ENCODE measurements at places on chromosomes 4 and X. TPM values are rescaled to one million over a fixed set of nuclear protein-coding genes. Genes with fewer than 3 reads are reported as not detected.

GRCh38 chrX:65596270-65597034, 61.9 kb upstream of the LAS1L start:
- peak overlapping the region; percentile 49 for H3K4me3 ChIP-seq
- H3K4me1 ChIP-seq = peaks cover 36% of the 10 kb centered on the region
- H3K27ac ChIP-seq = peak overlapping the region; percentile 99
- DNase-seq = peak; percentile 27
- no peaks in the 10 kb centered on the region for H3K36me3 ChIP-seq

DNA sequence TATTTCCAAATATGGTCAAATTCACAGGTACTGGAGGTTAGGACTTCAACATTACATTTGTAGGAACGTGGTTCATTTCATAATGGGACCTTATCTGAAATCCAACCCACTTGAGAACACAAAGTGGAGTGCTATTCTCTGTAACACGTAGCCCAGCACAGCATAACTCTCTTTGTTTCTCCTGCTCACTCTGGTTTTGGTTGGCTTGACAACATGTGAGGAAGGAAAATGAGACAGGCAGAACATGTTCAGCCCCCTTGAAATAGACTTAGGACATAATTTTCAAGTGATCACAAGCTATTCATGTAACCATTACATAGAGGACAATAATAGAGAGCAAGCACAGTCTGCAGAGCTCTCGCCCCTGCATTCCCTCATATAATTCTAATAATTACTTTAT, 115.1 kb upstream of the SMIM10 start:
- no peak for DNase-seq
- H3K4me1 ChIP-seq = no peaks in the 10 kb centered on the region
- H3K27ac ChIP-seq = no peak overlapping the region
- no peaks in the 10 kb centered on the region for H3K36me3 ChIP-seq
- H3K4me3 ChIP-seq = no peak overlapping the region

Gene PROM1
- not detected for total RNA-seq

- H3K4me3 ChIP-seq = no peak overlapping the region
- no peak overlapping the region for H3K27ac ChIP-seq
- no peaks in the 10 kb centered on the region for H3K36me3 ChIP-seq
- H3K4me1 ChIP-seq = no peaks in the 10 kb centered on the region
- no peaks in the 10 kb centered on the region for H3K27me3 ChIP-seq
These were observed 302.4 kb upstream of the GIMD1 start for GRCh38 chr4:106670976-106671375.

Gene GSPT2
- total RNA-seq = 3.7 TPM

DNA sequence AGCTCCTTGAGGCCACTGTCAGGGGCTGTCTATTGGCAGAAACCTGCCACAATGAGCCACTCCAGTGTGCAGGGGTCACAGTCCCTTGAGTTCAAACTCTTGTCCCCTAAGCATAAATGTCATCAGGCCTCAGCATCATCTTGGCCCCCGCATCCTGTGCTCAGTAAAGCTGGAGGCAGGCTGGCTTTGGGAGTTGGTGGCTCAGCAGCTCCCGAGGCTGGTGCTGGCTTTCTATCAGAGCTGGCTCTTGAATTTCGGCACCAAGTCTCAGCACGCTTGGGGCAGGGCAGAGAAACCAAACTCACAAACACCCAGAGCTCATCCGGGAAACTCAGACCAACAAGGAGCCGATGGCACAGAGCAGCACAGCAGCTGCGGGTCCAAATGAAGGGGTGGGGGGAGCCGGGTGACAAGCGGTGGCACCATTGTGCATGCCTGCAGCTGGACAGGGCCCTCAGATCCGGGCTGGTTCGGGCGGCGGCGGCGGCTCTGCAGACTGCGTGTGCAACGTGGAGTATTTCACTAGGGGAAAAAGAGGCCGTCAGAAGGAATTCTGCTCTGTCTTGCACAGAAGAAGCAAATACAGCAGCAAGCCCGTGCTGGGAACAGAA, 75.5 kb downstream of the MTMR1 start:
- peaks cover 2% of the 10 kb centered on the region for H3K4me1 ChIP-seq
- no peaks in the 10 kb centered on the region for H3K27me3 ChIP-seq
- no peak overlapping the region for H3K27ac ChIP-seq
- H3K4me3 ChIP-seq = no peak overlapping the region
- no peaks in the 10 kb centered on the region for H3K36me3 ChIP-seq
- no peak for DNase-seq

GRCh38 chrX:23993012-23993633, 33.9 kb downstream of the KLHL15 start:
- peaks cover 7% of the 10 kb centered on the region for H3K4me1 ChIP-seq
- H3K27ac ChIP-seq = no peak overlapping the region
- H3K27me3 ChIP-seq = no peaks in the 10 kb centered on the region
- H3K4me3 ChIP-seq = no peak overlapping the region
- peaks cover 2% of the 10 kb centered on the region for H3K36me3 ChIP-seq

DNA sequence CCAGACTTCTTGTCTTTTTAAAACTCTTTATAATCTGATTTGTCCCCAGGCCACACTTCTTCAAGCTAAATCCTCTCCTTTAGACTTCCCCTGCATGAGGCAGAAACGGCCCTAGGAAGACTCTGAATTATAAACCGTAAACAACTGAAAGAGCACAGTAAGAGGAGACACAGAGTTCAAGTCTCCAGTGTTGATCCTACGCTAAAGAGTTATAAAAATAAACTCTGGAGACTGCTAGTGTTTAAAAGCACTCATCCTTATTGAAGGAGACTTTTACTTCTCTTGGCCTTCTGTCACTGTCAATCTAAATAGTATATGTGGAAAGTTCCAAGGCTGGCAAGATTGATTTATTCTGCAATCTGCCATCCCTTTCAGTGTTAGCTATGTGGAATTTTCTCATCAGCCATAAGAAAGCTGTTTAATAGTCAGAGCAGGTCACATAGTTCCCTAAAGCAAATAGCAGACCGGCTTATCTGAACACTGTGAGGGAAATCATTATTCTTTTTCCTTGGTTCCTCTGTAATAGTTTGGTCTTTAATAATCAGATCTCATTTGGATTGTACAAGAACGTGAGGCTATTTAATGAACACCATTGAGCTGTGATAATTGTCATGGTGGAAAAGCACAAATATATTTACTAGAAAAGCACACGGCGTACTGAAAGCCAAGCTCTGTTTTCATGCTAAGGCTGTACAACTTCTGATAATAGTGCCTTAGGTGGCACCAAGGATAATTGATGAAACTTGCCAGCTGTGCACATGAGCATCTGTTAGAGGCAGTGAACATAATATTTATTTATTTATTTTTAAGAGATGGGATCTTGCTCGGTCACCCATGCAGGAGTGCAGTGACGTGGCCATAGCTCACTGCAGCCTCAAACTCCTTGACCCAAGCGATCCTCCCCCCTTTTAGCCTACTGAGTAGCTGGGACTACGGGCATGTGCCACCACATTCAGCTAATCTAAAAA, 157.7 kb downstream of the CEP135 start:
- H3K4me1 ChIP-seq = peaks cover 4% of the 10 kb centered on the region
- no peaks in the 10 kb centered on the region for H3K36me3 ChIP-seq
- no peak for DNase-seq
- H3K27ac ChIP-seq = no peak overlapping the region
- no peak overlapping the region for H3K4me3 ChIP-seq

Gene ETDA
- not detected for total RNA-seq

GRCh38 chrX:9656871-9657270, 108.8 kb downstream of the GPR143 start:
- H3K4me1 ChIP-seq = peaks cover 2% of the 10 kb centered on the region
- no peaks in the 10 kb centered on the region for H3K36me3 ChIP-seq
- H3K27ac ChIP-seq = no peak overlapping the region
- no peaks in the 10 kb centered on the region for H3K27me3 ChIP-seq
- no peak overlapping the region for H3K4me3 ChIP-seq

DNA sequence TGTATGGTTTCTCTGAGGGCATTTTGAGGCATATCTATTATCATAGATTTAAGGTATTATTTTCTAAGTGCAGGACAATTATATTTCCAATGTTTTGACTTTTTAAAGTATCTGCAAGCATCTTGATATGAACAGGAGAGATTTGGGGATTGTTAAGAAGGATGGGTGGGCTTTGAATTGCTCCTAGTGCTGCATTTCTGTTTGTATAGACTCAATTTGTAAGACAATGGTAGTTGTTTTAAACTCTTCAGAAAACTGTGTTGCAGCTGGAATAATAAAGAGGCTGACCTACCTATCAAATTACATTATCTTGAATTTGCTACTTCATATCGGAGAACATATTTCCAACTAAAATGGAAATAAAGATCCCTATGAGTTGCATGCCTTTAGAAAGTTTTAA, 570.3 kb downstream of the ADGRL3 start:
- H3K27ac ChIP-seq = no peak overlapping the region
- DNase-seq = no peak
- H3K4me1 ChIP-seq = no peaks in the 10 kb centered on the region
- H3K27me3 ChIP-seq = no peaks in the 10 kb centered on the region

DNA sequence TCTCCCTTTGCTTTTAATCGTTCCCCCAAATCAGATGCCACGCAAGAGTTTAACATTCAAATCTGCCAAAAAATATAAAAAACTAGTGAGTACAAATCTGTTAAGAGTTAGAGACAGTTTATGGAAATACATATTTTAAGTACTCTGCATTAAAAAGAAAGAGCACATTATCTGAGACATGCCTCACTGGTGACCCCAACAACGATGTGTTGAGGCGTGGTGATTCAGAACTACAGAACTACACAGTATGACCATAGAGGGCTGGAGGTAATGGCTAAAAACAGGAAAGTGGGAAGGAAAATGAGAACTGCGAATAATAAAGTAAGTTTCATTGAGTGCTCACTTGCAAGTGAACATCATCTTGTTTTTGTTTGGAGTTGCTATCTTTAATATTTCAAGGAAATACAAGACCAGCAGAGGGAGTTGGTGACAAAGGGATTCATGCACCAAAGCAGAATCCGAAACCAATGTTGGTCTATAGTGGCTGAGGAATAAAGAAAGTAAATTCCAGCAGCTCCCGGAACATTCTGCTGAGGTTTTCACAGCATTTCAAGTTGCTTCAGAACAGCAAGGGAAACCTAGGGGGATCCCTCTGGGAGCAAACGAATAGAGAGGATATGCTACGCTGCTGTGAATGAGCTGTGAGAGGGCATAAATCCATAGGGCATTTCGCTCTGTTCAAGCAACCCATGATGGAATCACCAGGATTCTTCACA, 92.2 kb downstream of the DCHS2 start:
- no peak overlapping the region for H3K27ac ChIP-seq
- H3K4me3 ChIP-seq = no peak overlapping the region
- no peaks in the 10 kb centered on the region for H3K4me1 ChIP-seq
- no peak for DNase-seq
- H3K36me3 ChIP-seq = no peaks in the 10 kb centered on the region

Gene HS3ST1
- total RNA-seq = not detected

DNA sequence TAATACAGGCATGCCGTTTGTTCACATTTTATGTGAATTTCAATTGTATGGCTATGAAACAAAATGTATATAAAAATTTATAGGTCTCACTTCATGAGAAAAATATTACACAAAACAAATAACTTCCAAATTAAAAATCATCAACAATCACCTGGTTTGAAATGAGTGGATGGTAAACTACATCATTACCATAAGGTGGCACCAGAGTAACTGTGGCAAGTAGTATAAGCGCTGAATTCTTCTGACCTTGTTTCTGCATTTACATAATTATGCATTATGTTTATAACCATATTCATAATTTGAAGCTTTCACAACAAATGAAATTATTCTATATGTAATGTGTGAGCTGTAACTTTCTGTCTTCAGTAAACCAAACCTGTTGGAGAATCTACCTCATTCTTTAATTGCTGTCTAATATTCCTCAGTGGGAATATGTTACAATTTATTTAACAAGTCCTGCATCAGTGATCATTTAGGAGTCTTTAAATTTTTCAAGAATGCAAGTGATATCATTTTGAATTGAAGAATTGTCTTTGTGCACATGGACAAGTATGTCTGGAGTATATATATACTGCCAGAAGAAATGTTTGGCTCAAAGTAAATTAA, 55.2 kb downstream of the MMRN1 start:
- no peaks in the 10 kb centered on the region for H3K4me1 ChIP-seq
- no peaks in the 10 kb centered on the region for H3K36me3 ChIP-seq
- DNase-seq = no peak
- peaks cover 5% of the 10 kb centered on the region for H3K27me3 ChIP-seq

DNA sequence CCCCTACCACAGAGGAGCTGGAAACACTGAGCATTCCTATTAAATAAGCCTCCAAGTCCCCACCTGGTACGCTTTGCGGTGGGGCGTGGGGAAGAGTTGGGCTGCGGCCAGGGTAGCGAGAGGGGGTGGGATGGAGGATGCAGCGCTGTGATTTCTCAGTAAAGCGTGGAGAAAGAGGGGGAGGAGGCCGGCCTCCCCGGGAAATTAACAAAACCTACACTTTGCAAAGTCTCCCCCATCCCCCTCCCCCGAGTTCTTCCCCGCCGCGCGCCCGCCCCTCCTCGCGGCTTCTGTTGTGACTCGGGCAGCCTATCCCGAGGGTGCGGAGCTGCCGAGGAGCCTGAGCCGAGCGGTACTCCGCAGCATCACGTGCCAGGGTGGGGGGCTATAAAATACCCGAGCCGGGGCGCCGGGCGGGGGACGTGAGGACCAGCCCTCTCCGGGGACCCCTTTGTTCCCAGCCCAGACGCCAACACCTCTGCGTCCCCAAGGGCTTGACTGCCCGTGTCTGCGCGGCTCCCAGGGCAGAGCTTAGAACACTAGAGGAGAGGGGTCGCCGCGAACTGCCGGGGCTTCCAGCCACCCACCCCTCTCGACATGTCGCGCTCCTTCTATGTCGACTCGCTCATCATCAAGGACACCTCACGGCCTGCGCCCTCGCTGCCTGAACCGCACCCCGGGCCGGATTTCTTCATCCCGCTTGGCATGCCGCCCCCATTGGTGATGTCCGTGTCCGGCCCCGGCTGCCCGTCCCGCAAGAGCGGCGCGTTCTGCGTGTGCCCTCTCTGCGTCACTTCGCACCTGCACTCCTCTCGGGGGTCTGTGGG, at the start of gene GSX2:
GSX2 (plus strand) TSS at position 416 of the 827 bp plus-strand sequence; CDS start at position 598, 182 bp downstream.
- peaks cover 89% of the 10 kb centered on the region for H3K27me3 ChIP-seq
- peaks cover 22% of the 10 kb centered on the region for H3K4me1 ChIP-seq
- H3K4me3 ChIP-seq = peak within 1 kb of the TSS; percentile 82
- peaks cover 5% of the 10 kb centered on the region for H3K36me3 ChIP-seq
- peak within 1 kb of the TSS; percentile 59 for H3K27ac ChIP-seq
